ENCODE measurements at places on chromosomes 1 and 21.

- no peak for DNase-seq
Measured at GRCh38 chr1:119404736-119405135, 10.2 kb upstream of the HSD3B2 start.

DNA sequence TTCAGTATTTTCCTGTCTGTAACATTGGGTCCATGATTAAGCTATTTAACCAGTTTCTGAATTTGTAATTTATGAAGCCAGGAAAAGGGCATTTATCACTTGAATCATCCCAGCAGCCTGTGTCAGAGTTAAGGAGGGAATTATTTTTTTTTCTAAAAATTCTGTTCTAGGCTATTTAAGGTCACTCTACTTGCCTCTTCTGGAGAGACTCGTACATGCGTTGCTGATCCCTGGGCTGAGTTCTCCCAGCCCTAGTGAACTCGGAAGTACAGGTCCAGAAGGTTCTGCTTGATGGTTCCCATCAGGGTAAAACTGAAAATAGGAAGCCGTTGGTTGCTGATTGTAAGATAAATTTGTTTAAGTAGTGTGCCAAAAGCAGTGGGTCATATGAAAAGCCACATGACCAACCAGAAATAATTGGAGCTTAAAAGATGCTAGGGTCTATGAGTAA is 90.7 kb downstream of the GPR88 start:
- DNase-seq, result no peak

- DNase-seq, result no peak
Measured at GRCh38 chr1:46556822-46557221, 5.4 kb upstream of the KNCN start.

- DNase-seq, result no peak
Measured at GRCh38 chr1:66927528-66927927, 2.7 kb downstream of the MIER1 start.

GRCh38 chr1:64186138-64186897 is 17.1 kb upstream of the UBE2U start:
- no peak for DNase-seq

DNA sequence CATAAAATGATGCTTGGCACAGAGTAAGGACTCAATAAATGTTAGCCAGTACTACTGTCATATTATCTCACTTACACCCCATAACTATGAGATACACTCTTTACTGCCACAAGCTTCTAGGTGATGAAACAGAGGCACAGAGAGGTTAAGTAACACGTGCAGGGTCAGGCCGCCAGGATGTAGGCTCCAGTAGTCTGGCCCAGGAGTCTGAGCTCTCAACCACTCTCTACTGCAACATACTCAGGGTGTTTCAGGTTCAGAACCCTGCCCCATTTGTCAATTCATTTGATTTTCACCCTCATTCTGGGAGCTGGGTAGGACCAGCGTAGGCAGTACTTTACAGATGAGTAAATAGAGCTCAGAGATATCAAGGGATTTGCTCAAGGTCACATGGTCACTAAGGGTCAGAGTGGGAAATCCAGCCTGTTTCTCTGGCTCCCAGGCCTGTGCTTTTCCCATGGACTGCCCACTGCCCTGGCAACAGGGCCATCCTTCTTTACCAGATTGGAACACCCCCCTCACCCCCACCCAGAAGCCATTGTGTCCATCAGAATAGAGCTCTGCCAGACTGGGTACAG is 21.2 kb downstream of the IQGAP3 start:
- DNase-seq, result no peak

DNA sequence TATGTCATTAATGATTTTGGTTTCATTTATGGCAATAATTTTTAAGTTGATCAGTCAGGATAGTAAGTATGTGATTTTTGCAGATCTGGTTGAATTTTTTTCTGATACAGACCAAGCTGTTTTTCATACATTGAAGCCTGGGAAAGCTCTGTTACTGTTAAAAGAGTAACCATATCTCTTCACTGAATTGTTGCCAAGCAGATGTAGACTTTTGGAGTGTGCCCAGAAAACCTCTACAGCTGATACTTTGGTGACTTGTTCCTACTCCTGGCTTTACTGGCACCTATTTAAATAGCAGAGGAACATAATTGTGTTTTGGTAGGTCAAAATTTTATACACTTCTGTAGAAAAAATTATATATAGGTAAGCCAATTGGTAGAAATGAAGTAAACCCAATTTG is 49.4 kb downstream of the NFIA start:
- DNase-seq, result no peak

GRCh38 chr1:8911416-8912309 is 33.2 kb upstream of the ENO1 start:
- no peak for DNase-seq

GRCh38 chr1:222098404-222098803 is 356.5 kb upstream of the DUSP10 start:
- DNase-seq, result no peak
